Activated CD4-positive, CD25-positive, alpha-beta regulatory T cell treated with anti-CD3 and anti-CD28 coated beads, Interleukin-2, amount 50 U/mL, for 24 hours (primary cell): ENCODE measurements at places on chromosomes 5 and 9.
A peak's percentile ranks its signal among the peaks of the same experiment; 100 is the strongest.

GRCh38 chr9:13529321-13530104, 250.0 kb upstream of the MPDZ start:
- no peak for ATAC-seq

- no peak for ATAC-seq
These were observed 66.6 kb downstream of the ANGPTL2 start for GRCh38 chr9:127055745-127056402.

DNA sequence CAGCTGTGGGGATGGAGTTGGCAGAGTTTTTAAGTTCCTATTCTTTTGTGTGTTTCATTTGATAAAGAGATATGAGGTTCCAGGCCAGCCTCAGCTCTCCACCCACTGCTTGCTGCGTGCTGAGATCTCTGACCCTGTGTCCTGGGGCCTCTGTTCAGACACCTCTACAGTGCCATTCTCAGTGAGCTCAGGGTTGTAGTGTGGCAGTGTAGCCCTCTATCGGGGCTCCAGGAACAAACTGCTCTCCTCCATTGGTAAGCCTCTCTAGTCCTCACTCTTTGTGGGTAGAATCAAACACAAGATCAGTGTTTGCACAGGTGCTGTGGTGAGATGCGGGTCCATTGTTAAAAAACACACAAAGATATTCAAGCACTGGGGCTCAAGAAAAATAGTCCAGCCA, 386.6 kb upstream of the RPS23 start:
- peak; percentile 9 for ATAC-seq

DNA sequence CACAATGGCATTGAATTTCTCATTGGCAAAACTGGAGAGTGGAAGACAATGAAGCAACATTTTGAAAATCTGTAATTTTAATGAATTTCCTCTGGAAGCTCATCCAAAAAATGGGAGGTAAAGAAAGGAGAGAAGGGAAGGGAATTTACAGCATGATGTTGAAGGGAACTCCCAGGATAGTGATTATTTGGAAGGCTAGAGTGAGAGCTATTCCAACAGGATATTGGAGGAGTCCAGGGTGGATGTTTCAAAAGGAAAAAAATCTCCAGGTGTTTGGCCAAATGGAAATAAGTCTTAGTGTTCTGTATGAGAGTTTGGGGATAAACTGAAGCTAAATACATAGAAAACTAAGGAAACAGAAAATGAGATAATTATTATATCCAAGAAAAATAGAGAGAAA, 106.2 kb downstream of the IZUMO3 start:
- no peak for ATAC-seq

GRCh38 chr5:55286411-55286933, 21.0 kb downstream of the DHX29 start:
- ATAC-seq, result no peak

GRCh38 chr5:177300236-177300880, 3.2 kb downstream of the RAB24 start:
- peak; percentile 25 for ATAC-seq

GRCh38 chr5:119820608-119821007, 191.2 kb downstream of the FAM170A start:
- no peak for ATAC-seq

DNA sequence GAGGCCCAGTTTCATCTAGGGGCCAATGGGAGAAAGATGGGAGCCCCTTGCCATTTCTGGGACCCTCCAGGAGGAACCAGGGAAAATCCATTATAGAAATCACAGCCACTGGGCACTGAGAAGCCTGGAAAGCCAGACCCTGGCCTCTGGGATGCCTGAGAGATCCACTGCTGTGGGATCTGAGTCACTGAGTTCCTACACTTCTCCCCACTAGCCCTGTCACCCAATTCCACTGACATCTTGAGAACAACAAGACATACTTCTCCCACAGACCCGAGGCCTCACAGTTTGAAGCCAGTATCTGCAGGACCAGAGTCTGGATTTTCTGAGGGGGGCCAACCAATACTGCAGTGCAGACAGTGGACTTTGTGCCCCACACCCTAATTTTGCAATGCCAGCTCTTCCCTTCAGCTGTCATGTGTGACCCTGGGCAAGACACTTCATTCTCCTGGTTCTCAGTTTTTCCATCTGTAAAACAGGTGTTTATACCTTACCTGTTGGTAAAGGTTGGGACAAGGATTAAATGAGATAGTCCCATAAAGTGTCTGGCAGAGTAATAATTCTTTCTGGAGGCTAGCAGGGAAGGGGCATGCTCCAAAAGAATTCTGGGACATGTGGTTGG, 46.5 kb downstream of the CXXC5 start:
- no peak for ATAC-seq

DNA sequence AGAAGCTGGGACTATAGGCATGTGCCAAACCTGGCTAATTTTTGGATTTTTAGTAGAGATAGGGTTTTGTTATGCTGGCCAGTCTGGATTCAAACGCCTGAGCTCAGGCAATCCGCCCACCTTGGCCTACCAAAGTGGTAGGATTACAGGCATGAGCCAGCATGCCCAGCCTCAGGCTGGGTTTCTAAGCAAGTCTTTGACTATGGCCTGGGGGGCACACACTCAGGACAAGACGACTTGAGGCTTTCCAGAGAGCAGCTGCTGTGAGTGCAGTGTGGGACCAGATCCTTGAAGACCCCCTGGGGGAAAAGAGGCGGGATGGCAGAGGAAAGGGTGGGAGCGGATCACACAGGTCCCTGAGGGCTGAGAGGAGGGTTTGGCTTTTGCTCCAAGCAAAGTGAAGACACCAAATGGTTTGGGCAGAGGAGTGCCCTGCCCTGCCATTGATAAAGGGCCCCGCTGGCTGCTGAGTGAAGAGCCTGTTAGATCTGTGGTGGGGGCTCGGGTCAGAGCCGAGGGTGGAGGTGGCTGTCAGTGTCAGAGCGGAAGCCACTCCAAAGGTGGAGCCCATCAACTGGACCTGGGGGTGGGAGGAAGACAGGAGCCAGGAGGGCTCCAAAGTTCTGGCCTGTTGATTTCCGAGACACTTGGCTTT, 46.8 kb upstream of the FUBP3 start:
- no peak for ATAC-seq

DNA sequence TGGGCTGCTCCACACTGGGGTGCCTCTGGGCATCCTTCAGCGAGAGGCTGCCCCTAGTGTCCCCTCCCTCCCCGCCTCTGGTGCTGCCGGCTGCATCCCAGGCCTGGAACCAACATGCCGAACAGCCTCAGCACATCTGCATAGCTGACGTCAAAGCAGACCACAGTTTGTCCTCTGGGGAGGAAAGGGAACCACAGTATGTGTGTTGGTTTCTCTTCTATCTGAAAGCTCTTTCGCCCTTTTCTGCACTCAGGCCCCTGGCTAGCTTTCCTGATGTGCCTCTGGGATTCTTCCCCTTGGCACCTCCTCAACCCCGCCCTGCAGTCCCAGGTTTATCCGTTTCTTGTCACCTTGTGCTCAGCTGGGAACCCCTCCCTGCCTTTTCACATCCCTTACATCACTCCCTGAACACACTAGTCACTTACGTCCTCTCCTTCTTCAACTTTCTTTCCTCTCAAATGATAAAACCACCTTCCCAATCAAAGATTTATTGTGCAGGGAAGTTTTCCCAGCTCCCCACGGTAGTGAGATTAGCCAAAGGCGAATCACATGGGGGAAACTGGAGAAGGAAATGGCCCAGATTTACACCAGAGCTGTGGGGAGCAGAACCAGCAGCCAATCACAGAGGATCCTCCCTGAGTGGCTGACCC, 35.5 kb upstream of the B4GALT1 start:
- ATAC-seq, result peak; percentile 69

GRCh38 chr5:169636477-169637084, 494 bp upstream of the DOCK2 start:
- no peak for ATAC-seq

DNA sequence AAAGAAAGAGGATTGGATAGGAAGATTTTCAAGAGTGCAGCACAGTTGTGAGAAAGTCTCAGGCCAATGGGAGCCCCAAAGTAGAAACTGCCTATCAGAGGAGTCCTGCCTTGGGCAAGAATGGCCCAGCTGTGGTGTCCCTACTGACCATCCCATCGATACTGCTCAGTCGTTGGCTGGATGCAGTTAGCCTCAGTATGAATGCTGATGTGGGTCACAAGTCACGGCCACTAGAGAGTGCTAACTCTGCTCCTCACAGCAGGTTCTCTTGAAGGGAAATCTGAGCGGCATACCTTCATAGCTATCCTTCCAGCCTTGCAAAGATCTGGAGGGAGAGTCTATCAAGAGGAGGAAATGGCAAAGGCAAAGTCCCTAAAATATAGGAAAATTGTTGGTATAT, 11.6 kb upstream of the CETN3 start:
- no peak for ATAC-seq

DNA sequence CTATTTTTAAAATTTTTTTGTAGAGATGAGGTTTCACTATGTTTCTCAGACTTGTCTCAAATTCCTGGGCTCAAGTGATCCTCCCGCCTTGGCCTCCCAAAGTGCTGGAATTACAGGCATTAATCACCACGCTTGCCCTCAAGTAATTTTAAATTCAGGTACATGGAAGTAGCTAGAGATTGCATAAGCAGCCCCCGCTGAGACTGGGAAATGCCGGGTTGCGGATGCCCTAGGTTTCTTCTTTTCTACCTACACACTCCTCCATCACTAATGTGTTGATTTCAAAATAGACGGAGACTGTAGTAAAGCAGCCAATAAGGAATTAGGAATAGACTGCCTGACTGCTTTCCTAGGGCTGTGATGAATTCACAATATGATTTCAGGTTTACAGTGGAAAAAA, 202.4 kb downstream of the FANCC start:
- no peak for ATAC-seq

- peak; percentile 34 for ATAC-seq
These were observed 14.3 kb downstream of the DIPK1B start for GRCh38 chr9:136726631-136727191.

DNA sequence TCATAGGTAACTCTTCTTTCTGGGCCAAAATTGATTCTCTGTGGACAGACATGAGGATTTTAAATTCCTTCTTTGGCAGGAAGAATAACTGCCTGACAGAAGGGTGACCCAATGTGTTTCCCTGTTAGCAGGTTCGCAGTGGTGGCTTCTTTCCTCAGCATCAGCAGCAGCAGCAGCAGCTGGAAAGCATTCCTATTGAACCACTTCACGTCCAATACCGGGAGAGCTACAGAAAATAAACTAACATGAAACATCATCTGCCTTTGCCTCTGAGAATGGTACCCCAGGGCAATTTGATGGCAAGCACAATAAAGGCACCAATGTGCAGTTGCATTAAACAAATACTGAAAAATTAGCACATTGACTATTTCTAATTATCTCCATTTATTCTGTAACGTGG, 214.5 kb downstream of the TMEM167A start:
- no peak for ATAC-seq

GRCh38 chr9:105850852-105851500, 156.6 kb downstream of the TMEM38B start:
- ATAC-seq, result no peak

- ATAC-seq, result no peak
These were observed 366.8 kb downstream of the CYLC2 start for GRCh38 chr9:103361906-103362305.

GRCh38 chr5:131968396-131968954, 23.0 kb upstream of the MEIKIN start:
- no peak for ATAC-seq

DNA sequence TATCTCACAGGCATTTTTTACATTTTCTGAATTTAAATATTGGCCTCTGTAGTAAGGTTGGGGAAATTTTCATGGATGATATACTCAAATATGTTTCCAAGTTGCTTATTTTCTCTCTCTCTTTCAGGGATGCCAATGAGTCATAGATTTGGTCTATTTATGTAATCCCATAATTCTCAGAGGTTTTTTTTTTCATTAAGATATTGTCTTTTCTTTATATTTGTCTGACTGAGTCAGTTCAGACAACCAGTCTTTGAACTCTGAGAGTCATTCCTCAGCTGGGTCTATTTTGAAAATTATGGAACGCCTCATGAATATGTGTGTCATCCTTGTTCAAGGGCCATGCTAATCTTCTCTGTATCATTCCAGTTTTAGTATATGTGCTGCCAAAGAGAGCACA, 223.2 kb downstream of the PCSK1 start:
- no peak for ATAC-seq

DNA sequence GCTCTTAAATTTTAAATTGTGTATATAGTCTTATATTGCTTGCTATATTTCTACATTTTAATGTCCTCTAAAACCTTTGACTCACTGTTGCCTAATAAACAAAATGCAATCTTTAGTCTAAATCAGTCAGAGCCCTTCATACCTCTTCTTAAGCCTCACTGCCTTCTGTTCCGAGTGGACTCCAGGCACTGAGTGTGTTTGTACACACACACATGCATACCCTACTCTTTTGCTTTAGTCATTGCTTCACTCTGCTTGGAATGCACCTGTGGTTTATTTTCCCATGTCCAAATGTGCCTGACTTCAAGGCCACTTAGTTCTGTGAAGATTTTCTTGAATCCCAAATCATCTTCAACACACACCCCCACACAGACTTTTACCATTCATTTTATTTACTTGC, 60.9 kb downstream of the SLC12A2 start:
- ATAC-seq, result no peak

GRCh38 chr9:79176014-79176697, 395.6 kb upstream of the TLE4 start:
- ATAC-seq, result no peak

GRCh38 chr5:152142840-152143469, 218.3 kb upstream of the GLRA1 start:
- ATAC-seq, result peak; percentile 70

- no peak for ATAC-seq
These were observed 842 bp downstream of the MUSK start for GRCh38 chr9:110669433-110669832.

DNA sequence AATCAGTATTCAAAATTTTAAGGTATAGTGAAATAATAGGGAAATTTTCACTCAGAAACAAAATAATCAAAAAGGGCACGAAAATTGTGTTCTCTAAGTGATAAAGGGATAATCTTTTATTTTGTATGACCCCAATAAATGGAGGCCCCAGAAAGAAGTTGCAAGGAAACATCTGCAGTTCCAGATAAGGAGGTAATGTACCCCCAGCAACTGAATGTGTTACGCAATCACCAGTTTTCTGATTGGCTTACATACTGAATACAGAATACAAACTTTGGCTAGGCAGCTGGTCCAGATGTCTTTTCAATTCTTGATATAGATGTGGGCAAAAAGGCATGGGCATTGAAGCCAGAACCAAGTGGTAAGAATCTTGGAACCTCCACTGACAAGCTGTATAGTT, 1.7 kb upstream of the TOPORS start:
- ATAC-seq, result no peak
